ENCODE measurements at places on chromosomes 1 and 21. TPM values are rescaled to one million over a fixed set of nuclear protein-coding genes. Genes with fewer than 3 reads are reported as not detected.

F13B gene
- total RNA-seq = not detected

ZMYND12 gene
- not detected for total RNA-seq

SLC25A34 gene
- 0.11 TPM for total RNA-seq

GPR61 gene
- 0.12 TPM for total RNA-seq

DIRAS3 gene
- total RNA-seq = 2.2 TPM

DCST1 gene
- total RNA-seq = not detected

TOMM40L gene
- total RNA-seq = 11.0 TPM

AMY2B gene
- 0.92 TPM for total RNA-seq

KCNE1 gene
- total RNA-seq = 0.75 TPM

C1orf141 gene
- not detected for total RNA-seq

ZNF697 gene
- total RNA-seq = 6.9 TPM

ELF3 gene
- not detected for total RNA-seq

ARMH1 gene
- not detected for total RNA-seq

HPCAL4 gene
- not detected for total RNA-seq

PPIAL4G gene
- not detected for total RNA-seq

KIF14 gene
- total RNA-seq = 10.2 TPM

KRTAP19-3 gene
- total RNA-seq = not detected

RAP1GAP gene
- 0.12 TPM for total RNA-seq

- DNase-seq = peak; percentile 80
Measured at GRCh38 chr1:162678439-162678838, 46.2 kb downstream of the DDR2 start.

GRCh38 chr1:172549621-172550280 lies 16.8 kb downstream of the SUCO start:
- peak; percentile 50 for DNase-seq

DNA sequence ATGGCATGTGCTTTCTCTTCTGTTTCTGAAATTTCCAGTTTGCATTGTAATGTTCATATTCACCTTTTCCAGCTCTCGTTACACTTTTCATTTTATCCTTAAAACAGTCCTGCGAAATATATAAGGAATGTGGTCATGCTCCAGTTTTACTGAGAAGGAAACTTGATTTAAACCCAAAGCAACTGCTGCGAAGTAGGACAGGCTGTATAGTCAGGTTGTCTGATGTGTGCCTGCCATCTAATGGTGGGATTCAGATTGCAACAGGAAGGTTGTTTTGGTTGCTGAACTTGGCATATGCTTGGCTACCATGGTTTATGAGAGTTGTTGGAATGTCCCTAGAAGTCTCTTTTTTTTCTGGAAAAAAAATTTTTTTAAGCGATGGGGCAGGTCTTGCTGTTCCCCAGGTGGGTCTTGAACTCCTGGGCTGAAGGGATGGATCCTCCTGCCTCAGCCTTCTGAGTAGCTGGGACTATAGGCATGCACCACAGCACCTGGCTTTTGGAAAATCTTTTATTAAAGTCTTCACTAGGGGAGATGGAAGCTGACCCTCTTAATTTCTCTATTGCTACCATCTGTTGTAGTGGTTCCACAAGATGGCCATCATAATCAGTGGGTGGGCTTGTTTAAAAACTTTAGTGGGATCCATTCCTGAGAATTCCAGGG lies 86.9 kb downstream of the UCK2 start:
- DNase-seq = peak; percentile 87

DNA sequence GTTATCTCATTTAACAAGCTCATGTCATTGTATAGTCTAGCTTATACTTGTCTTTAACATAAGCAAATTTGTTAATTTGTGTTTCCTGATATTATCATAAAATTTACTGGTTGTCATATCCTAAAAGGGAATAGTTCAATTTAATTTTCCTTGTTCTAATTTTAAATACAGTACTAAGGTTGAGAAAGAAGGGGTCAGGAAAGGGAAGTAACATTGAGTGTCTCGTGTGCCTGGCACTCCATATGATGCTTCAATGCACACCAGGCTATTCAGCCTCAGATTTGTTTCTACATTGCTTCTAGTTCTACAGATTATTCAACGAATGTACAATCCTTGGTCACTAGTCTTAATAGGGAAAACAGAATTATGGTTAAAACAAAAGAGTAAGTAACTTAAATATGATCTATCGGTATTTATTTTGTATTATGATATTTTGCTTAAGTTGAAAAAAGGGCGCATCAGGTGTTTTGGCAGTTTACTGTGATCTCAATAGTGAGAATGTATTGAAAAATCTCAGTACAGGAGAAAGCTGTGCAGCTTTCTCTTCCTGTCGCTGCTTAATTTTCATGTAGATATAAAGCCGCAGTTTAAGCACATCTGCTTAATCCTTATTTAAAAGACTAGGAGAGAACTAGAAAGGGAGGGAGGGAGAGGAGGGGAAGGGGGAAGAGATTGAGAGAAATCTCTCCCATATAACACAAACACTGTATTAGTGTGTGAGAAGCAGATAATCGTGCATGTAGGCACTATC lies 13.0 kb downstream of the PTPRC start:
- no peak for DNase-seq

- DNase-seq = no peak
Measured at GRCh38 chr1:5756434-5757186, 235.6 kb downstream of the NPHP4 start.

DNA sequence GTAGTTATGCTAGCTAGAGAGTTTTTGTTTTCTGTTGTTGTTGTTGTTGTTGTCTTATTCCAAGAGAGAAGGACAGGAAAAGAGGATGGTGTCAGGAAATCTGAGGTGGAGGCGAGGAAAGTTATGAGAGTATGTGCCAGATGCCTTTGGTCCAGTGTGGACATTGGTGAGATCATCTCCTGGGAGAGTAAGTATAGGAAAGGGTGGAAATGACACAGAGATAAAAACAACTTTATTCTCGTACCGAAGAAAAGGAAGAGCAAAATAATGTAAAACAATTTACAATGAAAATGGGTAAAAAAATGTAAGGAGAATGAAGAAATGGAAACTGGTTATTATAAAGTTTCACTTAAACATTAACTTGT lies 97.4 kb upstream of the ADGRL2 start:
- DNase-seq = peak; percentile 64

- DNase-seq = no peak
Measured at GRCh38 chr21:29228306-29228705, 70.4 kb upstream of the BACH1 start.

- DNase-seq = no peak
Measured at GRCh38 chr1:101239095-101240040, 2.5 kb downstream of the S1PR1 start.

DNA sequence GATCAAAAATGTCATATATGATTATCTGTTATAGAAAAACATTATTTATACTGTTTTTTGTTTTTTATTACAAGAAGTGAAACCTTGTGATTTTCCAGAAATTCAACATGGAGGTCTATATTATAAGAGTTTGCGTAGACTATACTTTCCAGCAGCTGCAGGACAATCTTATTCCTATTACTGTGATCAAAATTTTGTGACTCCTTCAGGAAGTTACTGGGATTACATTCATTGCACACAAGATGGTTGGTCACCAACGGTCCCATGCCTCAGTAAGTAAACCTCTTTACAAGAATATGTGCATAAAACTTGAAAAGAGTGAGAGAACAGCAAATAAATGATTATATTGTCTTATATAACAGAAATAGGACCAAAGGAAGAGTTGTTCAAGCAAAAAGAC lies 14.5 kb downstream of the CFHR4 start:
- no peak for DNase-seq

DNA sequence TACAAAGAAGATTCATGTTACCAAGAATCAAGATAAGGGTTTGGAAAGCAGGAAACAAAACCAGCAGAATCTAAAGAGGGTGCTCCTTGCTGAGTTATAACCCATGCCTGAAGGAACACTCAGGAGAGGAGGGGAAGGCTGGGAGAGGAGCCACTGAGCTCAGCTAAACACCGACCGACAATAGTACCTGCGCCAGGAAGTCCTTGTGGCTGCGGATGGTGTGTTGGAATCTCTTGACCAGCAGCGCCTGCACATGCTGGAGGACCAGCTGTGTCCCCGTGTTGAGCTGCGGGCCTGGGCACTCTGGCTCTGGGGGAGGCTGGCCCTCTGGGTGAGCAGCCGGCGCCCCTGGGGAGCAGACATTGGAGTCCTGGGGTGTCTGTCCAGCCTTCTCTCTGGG lies 89.4 kb downstream of the ABCA4 start:
- DNase-seq = no peak

GRCh38 chr1:184350573-184350972 lies 36.3 kb upstream of the C1orf21 start:
- no peak for DNase-seq

DNA sequence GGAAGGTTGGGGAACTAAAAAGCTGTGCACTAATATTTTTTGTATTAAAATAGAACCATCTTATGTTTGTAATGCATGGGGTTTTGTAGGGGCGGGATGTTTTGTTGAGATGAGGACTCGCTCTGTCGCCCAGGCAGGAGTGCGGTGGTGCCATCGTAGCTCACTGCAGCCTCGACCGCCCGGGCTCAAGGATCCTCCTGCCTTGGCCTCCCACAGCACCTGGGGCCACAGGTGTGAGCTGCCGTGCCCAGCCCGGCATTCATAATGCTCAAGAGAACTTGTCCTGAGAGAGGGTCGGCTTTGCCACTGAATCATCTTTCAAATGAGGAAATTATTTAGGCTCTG lies 3.0 kb upstream of the C1orf159 start:
- DNase-seq = no peak

DNA sequence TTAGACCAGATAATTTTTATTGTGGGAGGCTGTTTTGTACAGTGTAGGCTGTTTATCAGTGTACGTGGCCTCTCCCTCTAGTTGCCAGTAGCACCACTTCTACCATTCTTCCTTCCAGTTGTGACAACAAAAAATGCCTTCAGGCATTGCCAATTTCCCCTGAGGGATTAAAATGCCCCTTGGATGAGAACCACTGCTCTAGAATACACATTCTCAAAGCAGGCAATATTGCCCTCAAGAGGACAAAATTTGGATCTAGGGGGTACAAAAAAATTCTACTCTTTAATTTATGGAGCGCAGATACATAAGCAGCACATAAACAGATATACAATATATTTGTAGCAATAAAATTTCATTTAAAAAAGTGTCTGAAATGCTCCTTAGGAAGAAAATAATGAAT lies 674.6 kb downstream of the PTPRC start:
- no peak for DNase-seq

DNA sequence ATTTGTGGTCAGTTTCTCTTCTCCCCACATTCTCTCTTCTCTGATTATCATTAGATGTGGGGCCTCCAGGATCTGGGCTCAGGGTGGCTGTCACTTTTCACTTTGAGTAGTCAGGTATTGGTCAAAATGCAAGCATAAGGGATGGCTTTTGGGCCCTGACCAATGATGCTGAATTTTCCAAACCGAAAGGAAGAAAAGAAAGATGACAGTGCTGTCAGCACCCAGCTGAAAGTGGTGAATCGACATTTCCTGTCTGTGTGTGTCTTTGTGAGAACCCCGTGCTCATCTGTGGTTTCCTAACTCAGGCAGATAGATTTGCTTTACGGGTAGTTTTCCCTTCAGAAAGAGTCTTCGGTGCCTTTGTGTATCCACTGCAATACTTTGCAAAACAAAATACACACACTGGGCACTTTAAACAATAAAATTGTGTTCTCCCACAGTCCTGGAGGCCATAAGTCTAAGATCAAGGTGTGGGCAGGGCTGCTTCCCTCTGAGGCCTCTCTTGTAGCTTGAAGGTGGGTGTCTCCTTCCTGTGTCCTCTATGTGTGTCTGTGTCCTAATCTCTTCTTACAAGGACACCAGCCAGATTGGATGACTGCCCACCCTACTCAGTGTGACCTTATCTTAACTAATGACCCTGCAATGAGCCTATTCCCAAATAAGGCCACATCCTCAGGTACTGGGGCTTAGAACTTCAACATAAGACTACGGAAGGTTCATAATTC lies 274.8 kb upstream of the AJAP1 start:
- DNase-seq = no peak

- no peak for DNase-seq
Measured at GRCh38 chr1:27527890-27528817, 38.2 kb upstream of the WASF2 start.

GRCh38 chr1:43256675-43257570 lies 12.9 kb upstream of the TMEM125 start:
- no peak for DNase-seq

DNA sequence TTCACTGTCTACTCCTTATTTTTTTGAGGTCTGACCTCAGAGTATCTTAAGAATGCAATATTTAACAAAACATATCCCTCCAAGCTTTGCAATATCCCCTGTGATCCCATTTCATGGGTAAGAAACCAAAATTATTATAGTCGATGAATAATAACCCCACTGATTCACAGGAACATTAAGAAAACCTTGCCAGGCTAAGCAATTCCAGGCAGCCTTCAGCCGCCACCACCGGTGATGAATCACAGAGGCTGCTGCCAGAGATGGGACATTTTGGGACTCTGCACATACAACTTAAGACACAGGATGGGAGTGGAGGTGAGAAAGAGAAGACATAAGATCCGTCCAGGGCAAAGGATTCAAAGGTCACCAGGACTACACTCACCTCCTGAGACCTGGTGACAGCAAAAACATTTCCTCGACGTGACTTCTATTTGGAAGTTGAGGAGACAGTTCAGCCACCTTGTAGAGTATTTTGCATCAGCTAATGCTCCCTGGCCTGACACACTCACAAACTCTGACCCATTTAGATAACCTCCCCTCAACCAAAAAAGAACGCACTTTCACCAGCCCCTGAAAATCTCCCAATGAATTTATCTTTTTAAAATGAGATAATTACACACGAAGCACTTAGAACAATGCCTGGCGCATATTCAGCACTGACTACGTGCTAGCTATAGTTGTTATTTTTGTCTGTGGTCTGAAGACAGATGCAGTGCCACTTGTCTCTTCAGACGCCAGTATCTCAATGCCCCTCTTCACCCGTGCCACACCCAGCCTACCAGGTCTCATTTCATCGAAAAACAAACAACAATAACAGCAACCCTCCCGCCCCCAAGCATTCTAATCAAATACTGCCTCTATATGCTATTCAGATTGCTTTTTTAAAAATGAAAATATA lies 17.8 kb upstream of the OVAAL start:
- peak; percentile 65 for DNase-seq

GRCh38 chr1:246597340-246597739 lies 31.1 kb downstream of the CNST start:
- peak; percentile 82 for DNase-seq

DNA sequence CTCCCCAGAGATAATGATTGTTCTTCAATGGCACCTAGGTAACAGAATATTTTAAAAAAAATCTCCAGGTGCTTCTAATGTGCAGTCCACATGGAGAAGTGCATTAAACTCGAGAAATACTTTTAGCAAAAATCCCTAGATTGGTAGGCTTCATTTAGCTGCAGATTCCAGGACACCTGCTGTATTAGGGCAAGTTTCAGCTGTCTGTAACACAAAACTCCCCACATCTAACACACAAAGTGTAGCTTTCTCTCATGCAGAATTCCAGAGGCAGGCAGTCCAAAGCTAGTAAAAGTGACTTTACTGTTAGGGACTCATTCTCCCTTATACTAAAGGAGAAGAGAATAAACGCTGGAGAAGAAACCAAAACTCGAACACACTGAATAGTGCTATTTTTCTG lies 1414.3 kb upstream of the B3GALT2 start:
- DNase-seq = no peak

- no peak for DNase-seq
Measured at GRCh38 chr1:168689726-168690602, 39.0 kb downstream of the DPT start.
